ENCODE measurements at places on chromosomes 6 and 20. TPM values are rescaled to one million over a fixed set of nuclear protein-coding genes. Genes with fewer than 3 reads are reported as not detected.

The BPIFA2 gene
- polyA plus RNA-seq: not detected

- no peak overlapping the region for H3K4me3 ChIP-seq
- no peaks in the 10 kb centered on the region for H3K27me3 ChIP-seq
- H3K36me3 ChIP-seq: no peaks in the 10 kb centered on the region
- H3K4me1 ChIP-seq: peaks cover 10% of the 10 kb centered on the region
These were observed 107.3 kb downstream of the SLX4IP start for GRCh38 chr20:10542442-10542841.

GRCh38 chr20:57013741-57014140 lies 252.7 kb downstream of the BMP7 start:
- no peak overlapping the region for H3K4me3 ChIP-seq
- H3K4me1 ChIP-seq: no peaks in the 10 kb centered on the region
- H3K36me3 ChIP-seq: no peaks in the 10 kb centered on the region
- H3K27ac ChIP-seq: no peak overlapping the region
- DNase-seq: no peak

DNA sequence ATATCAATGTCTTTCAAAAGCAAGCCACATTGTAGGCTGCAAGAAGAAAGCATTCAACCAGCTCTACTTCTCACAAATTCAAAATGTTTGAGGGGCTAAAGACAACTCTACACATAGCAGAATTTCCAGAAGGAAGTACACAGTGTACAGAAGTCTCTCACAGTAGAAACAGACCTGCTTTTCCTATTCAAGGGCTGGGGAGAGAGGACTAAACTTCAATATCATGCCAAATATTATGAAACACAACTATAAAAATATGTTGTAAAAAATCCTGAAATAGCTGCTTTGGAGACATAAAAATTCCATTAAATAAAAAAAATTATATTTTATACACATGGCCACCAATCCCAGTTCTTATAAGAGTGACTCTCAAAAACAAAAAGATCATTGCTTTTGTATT lies 70.8 kb upstream of the IPCEF1 start:
- no peak for DNase-seq
- no peak overlapping the region for H3K4me3 ChIP-seq
- no peaks in the 10 kb centered on the region for H3K36me3 ChIP-seq
- H3K4me1 ChIP-seq: no peaks in the 10 kb centered on the region

The DSN1 gene
- 6.7 TPM for polyA plus RNA-seq

- DNase-seq: no peak
- no peak overlapping the region for H3K27ac ChIP-seq
- H3K4me3 ChIP-seq: no peak overlapping the region
These were observed 52.0 kb downstream of the GRIK2 start for GRCh38 chr6:101445527-101445926.

- H3K36me3 ChIP-seq: no peaks in the 10 kb centered on the region
- H3K4me3 ChIP-seq: no peak overlapping the region
- DNase-seq: no peak
- H3K27me3 ChIP-seq: no peaks in the 10 kb centered on the region
These were observed 292.1 kb downstream of the CDC5L start for GRCh38 chr6:44679438-44680201.

- H3K4me3 ChIP-seq: peak overlapping the region; percentile 71
- H3K36me3 ChIP-seq: no peaks in the 10 kb centered on the region
- no peaks in the 10 kb centered on the region for H3K27me3 ChIP-seq
- peak overlapping the region; percentile 93 for H3K27ac ChIP-seq
- H3K4me1 ChIP-seq: peaks cover 97% of the 10 kb centered on the region
- DNase-seq: peak; percentile 57
These were observed 113.9 kb downstream of the FYN start for GRCh38 chr6:111759331-111759835.

The HLA-DRB1 gene
- 56.0 TPM for polyA plus RNA-seq

DNA sequence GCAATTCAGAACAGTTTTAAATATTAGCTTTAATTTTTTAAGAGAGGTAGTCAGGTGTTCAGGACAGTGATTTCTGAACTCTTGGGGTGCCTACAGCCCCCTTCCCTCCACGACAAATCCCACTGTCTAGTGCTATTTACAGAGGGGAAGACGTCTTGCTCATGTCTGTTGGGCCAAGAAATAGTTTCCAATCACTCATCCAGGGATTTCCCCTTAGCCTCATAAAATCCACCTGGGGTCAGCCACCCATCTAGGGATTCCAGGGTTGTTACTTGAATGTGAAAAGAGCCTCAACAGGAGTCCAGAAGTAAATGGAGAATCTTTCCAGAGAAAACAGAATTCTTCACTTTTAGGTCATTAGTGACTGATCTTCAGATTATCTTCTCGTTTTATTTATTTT lies 37.0 kb downstream of the BICRAL start:
- DNase-seq: no peak
- peaks cover 15% of the 10 kb centered on the region for H3K4me1 ChIP-seq
- no peaks in the 10 kb centered on the region for H3K27me3 ChIP-seq
- H3K4me3 ChIP-seq: no peak overlapping the region
- peaks cover 5% of the 10 kb centered on the region for H3K36me3 ChIP-seq

The CLPSL1 gene
- polyA plus RNA-seq: not detected

The SMOC2 gene
- not detected for polyA plus RNA-seq

DNA sequence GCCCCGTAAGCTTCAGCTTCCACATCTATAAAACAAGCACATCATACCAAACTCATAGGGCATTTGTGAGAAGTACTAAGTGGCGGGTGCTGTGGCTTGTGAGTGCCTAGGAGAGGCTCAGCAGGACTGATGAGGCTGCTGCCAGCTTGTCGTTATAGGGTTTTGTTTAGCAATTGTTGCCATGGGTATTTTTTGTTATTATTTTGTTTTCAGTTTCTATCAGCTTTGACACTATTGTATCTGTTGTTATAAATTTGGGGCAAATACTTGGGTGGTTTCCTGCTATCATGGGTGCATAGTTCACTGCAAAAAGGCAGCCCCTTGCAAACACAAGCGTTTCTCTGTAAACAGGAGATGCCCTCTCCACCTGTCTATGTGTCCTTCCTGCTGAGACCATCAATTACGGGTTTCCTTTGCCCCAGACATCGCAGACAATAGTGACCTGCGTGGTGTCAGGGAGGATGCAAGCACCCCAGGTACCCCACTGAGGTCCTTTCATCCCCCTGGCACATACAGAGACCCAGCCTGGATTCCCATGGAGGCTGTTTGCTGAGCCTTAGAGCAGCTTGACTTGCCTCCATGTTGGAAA lies 3.1 kb upstream of the CCDC167 start:
- peak overlapping the region; percentile 46 for H3K4me3 ChIP-seq
- peaks cover 89% of the 10 kb centered on the region for H3K4me1 ChIP-seq
- peak; percentile 89 for DNase-seq
- H3K27ac ChIP-seq: peak overlapping the region; percentile 99

The TFAP2D gene
- polyA plus RNA-seq: 0.16 TPM

DNA sequence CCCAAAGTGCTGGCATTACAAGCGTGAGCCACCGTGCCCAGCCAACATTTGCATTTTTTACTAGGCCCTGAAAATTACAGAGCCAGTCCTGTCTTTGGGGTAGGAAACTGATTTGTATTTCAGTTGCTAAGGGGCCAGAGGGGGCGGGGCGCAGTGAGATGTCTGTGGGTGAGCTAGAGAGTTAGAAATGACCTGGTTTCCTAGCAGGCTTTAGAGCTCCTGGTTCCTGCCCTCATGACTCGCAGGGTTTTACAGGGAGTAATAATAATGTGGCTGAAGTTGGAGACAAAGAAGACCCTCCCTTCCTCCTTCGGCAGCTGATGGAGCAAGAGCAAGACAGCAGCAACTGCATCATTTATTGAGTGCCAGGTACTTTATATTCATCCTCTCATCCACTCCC lies 131.5 kb downstream of the TFAP2C start:
- no peak overlapping the region for H3K27ac ChIP-seq
- no peak for DNase-seq
- no peaks in the 10 kb centered on the region for H3K36me3 ChIP-seq
